Right renal pelvis (tissue), 4 donors: ENCODE measurements at places on chromosomes 4 and X.

GRCh38 chr4:1962980-1963379 is 45.8 kb downstream of the NELFA start:
- no peak for DNase-seq

DNA sequence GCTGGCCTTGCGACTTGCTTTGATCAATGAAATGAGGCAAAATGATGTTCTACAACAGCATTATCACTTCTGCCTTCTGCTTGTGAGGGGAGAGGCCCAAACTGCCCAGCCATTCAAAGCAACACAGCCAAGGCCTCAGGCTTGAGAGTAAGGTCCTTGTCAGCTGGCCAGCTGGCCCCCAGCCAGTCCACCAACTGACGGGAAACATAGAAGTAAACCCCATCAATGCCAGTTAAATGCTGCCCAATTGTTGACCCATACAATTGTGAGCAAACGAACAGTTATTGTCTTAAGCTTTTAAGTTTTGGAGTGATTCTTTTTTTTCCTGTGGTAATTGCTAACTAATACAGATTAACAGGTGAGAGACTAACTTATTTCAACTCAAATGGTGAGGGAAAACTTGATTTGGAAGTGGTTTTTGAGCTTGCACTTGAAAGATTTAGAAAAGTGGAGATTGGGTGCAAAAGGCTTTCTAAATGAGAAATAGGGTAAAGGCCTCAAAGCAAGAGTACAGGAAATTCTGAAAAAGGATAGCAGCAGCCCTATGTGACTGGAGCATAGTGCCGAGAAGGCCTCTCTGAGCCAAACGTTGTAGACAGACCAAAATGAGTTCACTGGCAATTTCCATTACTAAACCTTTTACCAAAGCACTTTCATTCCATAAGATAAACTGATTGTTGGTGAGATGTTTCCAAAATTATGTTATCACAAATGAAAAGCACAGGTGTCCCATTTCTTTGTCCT is 66.9 kb downstream of the ARHGEF38 start:
- no peak for DNase-seq

- DNase-seq, result no peak
Measured at GRCh38 chr4:157172011-157172410, 48.5 kb upstream of the GRIA2 start.

- DNase-seq, result no peak
Measured at GRCh38 chrX:7582191-7582590, 260.8 kb upstream of the VCX start.

GRCh38 chr4:109562457-109563239 is 2.6 kb downstream of the MCUB start:
- no peak for DNase-seq

GRCh38 chrX:22037911-22038537 is 5.9 kb downstream of the PHEX start:
- DNase-seq, result no peak

- no peak for DNase-seq
Measured at GRCh38 chr4:8009710-8010511, 70.2 kb upstream of the AFAP1 start.

DNA sequence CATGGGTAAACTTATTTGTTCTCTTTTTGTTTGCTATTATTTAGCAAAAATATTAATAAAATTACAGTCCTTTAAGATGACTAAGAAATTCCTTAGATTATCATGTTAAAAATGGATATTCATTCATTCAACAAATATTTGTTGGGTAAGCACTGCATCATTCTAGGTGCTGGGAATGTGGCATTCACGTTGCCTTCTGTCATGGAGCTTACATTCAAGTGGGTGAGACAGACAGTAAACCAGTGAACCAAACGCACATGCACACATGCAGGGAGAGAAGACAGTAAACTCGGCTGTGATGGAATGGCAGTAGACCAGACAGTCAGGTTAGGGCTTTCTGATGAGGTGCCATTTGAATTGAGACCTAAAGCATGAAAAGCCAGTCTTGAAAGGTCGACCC is 91.8 kb downstream of the STOX2 start:
- no peak for DNase-seq

DNA sequence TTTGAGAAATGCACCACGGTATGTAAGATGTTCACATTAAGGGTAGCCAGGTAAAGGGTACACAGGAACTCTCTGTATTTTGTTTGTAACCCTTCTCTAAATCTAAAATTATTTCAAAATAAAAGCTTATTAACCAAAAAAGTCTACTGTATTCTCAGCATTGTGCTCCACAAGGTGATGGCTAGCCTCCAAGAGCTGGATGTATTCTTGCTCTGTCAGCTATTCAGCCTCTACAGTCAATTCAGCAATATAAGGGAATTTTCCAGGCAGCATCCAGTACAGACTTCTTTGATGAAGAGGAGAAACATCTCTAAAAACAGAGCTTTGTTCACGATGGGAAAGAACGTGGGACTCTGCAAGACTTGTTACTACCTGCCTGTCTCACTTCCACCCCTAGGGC is 63.5 kb upstream of the MAOA start:
- DNase-seq, result no peak

GRCh38 chrX:129938081-129938480 is 32.1 kb downstream of the UTP14A start:
- DNase-seq, result no peak

GRCh38 chr4:26590639-26591038 is 6.8 kb downstream of the TBC1D19 start:
- DNase-seq, result no peak

DNA sequence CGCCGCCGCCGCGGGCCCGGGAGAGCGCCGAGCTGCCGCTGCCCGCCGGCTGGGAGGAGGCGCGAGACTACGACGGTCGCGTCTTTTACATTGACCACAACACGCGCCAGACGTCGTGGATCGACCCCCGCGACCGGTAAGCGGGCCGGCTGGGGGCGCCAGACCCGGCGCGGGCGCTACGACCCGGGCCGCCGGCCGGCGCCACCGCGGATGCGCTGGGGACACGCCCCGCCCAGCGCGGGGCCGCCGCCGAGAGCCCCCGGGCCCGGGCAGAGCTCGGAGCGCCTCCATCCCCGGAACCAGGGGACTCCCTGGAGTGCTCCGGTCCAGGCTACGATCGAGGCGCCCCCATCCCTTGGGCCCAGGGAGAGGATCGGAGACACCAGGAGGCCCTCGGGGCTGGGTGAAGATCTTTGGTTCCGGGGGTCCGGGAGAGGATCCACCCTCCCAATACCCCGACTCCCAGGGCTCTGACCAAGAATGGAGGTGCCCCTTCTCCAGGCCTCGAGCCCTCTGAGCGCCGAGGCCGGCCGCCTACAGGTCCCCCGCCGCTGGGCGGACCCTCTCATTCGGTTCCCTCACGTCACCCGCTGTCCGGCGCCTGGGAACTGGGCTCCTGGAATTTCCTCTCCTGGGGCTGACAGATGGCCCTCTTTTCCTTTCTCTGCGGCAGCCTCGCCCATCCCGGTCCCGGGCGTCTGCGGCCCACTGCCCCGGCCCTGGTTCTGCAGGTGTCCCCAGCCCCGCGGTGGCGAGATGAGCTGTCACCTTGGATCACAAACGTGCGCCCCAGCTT is 48.8 kb downstream of the CLDN34 start:
- DNase-seq, result no peak

DNA sequence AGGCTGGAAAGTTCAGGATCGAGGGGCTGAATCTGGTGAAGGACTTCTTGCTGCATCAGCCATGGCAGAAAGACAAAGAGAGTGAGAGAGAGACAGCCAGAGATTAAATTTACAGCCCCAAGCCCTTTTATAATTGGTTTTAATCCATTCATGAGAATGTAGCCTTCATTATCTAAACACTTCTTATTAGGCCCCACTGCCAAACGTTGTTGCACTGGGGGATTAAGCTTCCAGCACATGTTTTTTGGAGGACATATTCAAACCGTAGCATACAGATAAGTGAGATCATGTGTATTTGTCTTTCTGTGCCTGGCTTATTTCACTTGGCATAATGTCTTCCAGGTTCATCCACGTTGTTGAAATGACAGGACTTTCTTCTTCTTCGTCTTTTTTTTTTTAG is 524.7 kb downstream of the SPRY1 start:
- DNase-seq, result no peak

DNA sequence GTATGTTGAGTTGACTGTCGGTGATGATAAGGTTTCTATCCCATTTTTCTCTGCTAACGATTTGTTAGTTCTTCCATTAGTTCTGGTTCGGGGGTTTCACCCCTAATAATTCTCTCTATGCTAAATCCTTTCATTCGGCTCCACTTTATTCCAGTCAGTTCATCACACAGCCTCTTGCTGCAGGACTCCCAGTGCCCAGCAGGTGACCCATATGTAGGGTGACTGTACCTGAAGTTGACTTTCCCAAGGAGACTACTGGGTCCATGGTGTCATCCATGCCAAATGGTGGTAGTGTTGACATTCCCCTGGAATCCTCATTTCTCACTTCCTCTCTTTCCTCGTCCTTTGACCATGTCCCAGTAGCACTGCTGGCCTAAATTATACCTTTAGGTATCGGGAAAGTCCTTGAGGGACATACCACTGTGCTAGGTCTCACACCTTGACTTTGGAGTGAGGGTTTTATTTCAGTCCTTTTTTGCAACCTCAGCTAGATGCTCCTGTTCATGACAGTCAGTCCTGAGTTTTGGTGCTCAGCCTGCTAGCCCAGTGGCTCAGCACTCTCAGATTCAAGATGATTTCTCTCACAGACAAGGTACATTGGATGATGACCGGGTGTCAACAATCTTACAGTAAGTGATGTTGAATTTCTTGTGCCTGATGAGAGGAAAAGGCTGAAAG is 105.1 kb upstream of the ARHGAP24 start:
- DNase-seq, result no peak

DNA sequence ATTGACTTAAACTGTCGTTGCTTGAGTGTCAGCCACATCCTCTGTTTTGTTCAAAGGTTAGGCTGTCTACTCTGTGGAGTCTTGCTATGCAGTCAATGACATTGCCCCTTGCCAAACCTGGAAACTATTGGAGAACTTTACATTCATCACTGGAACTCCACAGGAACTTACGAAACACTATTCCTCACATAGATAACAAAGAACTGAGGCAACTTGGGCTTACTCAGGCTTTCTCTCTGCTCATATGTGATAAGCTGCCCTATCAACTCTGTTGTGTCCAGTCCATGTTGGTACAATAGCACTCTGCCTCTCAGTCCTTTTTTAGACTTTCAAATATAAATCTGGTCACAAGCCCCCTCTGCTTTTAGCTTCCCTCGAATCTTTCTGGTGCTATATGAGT is 9.4 kb downstream of the NPY5R start:
- DNase-seq, result no peak

GRCh38 chrX:47187106-47187677 is 6.4 kb upstream of the UBA1 start:
- DNase-seq, result no peak

- no peak for DNase-seq
Measured at GRCh38 chr4:173057901-173058300, 110.7 kb upstream of the GALNT7 start.

DNA sequence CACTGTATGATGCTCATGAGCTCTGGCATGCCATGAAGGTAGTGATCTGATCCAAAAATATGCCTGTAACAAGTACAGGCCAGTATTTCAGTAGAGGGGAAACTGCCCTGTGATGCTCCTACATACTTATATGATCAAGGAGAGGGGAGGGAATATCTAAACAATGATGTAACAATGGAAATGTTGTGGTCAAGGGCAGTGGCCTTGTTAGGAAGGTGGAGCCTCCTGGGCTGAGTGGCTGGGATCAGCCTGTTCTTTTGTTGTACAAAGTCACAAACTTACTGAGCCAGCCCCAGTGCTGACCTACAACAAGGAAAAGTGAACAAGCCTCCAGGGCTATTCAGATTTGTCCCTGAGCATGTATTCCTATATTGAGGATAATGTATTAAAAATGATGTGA is 70.3 kb downstream of the ANXA10 start:
- no peak for DNase-seq

- DNase-seq, result no peak
Measured at GRCh38 chrX:130704053-130705038, 198.7 kb downstream of the ENOX2 start.

GRCh38 chr4:182683661-182684060 is 233.5 kb downstream of the DCTD start:
- DNase-seq, result no peak

DNA sequence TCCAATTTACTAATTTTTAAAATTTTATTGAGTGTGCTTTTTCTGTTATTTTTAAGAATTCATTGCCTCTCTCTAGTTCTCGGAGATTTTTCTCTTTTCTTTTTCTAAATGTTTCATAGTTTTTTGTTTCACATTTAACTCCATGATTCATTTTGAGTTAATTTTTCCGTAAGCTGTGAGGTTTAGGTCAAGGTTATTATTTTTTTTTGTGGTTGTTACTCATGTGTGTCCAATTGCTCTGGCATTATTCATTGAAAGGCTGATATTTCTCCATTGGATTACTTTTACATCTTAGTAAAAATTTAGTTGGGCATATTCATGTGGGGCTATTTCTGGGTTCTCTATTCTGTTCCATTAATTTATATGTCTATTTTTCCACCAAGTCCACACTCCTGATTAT is 220.8 kb downstream of the MID1IP1 start:
- DNase-seq, result no peak

GRCh38 chrX:127405946-127406345 is 586.4 kb downstream of the PRR32 start:
- DNase-seq, result no peak

DNA sequence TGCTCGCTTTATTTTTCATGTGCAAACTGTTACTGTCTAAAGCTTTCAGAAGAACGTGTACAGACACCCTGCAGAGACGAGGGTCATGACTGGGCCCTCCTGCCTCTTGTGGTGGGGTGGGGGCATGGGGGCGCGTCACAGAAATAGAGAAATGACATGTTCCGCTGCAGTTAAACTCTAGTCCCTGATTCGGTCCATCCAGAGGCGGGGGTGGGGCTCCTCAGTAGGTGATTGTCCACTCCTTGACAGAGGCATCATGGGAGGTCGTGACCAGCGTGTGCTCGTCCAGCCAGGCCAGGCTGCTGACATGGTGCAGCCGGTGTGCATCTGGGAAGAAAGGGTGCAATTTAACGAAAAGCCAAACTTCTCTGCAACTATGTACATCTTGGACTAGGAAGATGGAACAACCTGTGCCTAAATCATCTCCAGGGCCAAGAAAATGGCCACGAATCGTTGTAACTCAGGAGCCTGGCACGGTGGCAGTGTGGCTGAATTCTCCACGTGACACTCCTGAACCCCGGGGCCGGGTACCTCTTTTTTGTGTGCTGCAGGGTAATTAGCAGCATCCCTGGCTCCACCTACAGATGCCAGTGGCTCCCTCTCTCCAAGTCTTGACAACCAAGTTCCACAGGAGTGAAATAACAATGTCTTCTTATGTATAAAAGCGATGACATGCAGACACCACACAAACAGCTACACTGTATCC is 41.3 kb downstream of the WDR1 start:
- no peak for DNase-seq

GRCh38 chr4:3199653-3200422 is 49.1 kb upstream of the MSANTD1 start:
- DNase-seq, result no peak
